Naive thymus-derived CD8-positive, alpha-beta T cell (primary cell): ENCODE measurements at places on chromosomes 16 and 17.

- no peak for DNase-seq
Observed at GRCh38 chr17:68170246-68170645, 77.6 kb upstream of the AMZ2 start.

DNA sequence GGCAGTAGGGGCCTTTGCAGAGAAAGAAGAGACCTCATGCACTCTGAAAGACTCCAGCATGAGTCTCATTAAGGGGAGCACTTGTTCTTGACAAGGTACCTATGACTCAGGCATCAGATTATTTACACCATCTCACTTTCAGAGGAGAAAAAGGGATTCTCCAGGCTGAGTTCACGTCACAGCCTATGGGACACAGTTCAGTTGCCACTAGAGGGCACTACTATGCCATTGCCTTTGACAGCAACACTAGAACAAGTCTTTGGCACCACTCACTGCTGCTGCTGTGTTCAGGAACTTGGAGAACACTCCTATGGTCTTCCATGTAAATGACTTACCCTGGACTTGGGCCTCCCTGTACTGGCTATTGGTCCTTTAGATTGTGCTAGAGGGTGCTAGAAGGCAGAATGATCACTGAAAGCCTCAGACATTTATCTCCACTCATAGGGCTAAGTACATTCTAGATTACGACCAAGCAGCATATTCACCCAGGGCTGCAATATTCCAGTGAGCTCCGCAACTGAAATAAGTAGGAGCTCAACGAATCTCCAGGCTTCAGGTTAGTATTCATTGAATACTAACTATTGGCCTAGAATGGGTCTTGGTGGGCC, 225.1 kb upstream of the CA10 start:
- DNase-seq: no peak

DNA sequence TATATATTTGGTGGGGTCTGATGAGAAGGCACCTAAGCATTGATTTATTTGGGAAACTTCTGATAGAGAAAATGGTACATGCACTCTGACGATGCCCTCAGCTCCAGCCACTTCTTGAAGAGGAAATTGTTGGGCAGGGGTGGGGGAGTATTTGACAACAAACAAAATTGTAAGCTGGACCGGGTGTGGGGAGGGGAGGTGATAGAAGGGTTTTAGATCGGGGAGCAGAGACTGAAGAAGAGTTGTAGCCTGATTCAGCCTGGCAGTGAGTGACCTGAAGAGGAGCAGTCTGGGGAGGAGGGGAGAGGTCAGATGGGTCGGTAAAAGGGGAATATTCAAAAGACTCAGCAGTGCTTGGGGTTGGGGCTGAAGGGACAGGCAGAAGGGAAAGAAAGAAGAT, 2284.7 kb downstream of the TP53TG3F start:
- DNase-seq: no peak

DNA sequence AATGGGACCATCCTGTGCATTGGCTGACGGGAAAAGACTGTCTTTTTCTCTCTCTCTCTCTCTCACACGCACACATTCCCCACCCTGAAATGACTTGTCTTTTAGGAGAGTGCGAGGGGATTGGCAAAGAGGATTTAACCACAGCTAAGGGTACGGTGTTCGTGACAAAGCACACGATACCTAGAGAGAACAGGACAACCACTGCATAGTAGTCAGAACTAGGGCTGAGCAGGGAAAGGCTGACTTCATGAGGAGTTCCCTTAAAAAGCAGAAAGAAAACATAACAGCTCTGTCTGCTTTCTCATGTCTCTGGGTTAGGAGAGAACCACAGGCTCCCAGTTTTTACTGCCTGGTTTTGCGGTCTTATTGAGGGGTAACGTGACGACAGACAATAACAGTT, 742.8 kb upstream of the SOX9 start:
- DNase-seq: no peak

GRCh38 chr17:55996826-55997225, 156.4 kb upstream of the ANKFN1 start:
- no peak for DNase-seq

DNA sequence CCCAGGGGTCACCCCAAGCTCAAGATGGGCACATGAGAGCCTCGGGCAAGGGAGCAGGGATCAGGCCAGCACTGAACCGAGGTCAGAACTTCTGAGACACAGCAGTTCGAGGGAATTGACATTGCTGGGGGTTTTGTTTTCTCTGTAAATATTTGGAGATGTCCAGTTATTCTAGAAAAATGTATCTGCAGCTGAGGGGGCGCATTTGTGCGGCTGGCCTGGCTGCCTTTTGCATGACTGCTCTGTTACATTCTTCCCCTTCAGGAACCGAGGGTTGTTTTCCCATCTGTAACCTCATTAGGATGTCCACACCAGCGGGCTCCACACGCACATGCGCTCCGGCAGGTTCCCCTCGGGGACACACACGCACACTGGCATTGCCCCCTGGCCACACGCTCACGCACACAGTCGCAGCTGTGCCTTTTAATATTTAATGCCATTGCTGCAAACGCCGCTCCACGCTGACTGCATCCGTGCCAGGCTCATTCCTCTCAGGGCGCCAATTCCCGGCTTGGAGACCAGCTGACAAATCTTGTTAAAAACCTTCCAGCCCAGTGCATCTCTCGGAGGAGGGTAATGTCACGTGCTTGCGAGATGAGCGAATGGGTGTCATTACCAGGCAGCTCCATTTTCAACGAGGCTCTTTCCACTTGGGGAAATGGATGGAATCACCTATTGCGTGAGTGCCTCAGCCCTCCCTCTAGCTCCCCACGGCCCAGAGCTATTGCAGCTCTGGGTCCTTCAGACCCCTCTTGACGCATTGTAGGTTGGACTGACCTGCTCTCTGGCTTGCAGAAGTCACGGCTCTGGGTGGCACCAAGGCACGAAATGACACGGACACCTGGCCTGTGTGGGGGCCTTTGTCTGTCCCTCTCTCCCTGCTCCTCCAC, 13.1 kb downstream of the CCR7 start:
- DNase-seq: no peak

GRCh38 chr17:17062356-17062755, 20.1 kb downstream of the MPRIP start:
- no peak for DNase-seq

GRCh38 chr17:20225162-20226115, 216.3 kb downstream of the SPECC1 start:
- DNase-seq: no peak

DNA sequence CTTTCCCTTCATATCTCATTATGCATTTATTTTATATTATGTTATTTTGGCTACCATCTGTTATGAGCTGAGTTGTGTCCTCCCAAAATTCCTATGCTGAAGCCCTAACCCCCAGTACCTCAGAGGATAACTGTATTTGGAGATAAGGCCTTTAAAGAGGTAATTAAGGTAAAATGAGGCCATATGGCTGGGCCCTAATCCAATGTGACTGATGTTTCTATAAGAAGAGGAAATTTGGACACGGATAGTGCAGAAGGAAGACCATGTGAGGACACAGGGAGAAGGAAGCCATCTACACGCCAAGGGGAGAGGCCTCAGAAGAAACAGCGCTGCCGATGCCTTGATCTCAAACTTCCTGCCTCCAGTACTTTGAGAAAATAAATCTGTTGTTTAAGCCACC, 557.7 kb upstream of the CDH5 start:
- DNase-seq: no peak

- DNase-seq: no peak
Observed at GRCh38 chr17:81082177-81083073, 47.5 kb downstream of the BAIAP2 start.

DNA sequence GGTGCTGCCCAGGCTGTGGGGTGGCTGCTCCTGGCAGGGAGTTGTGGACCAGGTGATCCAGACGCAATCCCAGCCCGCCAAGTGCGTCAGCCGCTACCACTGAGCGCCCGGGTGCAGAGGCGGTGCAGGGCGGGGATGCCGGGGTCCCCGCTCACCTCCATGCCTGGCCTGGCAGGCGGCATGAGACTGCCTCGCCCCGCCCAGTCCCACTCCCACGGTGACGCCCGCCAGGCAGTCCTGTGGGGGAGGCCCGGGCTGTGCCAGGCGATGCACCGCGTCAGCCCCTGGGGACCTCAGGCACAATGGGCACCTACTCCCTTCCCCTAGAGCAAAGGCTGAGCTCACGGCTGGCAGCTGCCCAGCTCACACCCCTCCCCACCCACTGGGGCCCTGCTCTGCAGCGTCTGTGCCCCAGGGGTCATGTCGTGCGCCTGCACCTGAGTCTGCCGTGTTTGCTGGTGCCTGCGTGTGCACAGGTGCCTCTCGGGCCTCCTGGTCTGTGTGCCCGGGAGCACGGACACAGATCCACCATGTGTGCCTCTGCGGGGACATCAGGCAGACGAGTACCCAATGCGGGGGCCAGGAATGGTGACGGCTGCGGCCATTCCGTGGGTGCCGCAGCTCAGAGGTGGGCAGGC, 5.3 kb downstream of the RPUSD1 start:
- no peak for DNase-seq

DNA sequence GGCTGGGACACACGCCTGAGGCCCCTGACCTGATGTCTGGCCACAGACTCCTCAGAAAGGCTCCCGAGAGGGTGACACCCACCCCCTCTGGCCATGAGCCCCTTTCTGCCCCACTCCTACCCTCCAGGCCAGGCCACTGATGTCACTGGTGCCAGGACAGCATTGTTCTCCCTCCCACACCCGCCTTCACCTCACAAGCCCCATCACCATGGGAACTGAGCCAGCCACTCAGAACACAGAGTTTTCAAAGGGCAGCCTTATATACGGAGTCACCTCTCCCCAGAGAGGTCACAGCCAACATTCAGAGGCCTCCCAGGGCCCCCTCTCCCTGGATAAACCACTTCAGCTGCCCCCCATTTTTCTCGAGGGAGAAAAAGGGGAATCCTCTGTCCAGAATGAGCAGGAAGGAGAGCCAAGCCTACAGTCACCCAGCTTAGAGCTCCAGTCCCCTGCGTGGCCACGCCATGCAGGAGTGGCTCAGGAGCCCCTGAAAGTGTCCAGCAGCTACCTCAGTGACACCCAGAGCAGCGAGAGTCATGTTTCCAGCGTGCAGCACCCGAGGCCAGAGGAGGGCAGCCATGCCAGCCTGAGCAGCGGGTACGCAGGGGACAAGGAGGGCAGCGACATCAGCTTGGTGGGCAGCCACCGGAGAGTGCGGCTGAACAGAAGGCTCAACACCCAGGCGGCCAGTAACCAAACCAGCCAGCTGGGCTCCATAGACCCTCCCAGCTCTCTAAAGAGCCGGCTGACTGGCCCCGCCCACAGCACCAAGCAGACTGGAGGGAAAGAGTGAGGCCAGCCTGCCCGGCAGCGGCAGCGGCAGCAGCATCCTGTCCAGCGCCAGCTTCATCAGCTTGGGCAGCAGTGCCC, at the start of gene C16orf82:
Gene C16orf82 (plus strand): TSS at position 260 of the 870 bp plus-strand sequence.
- DNase-seq: no peak

- peak; percentile 22 for DNase-seq
Observed at GRCh38 chr16:87435372-87436224, 43.5 kb downstream of the MAP1LC3B start.

DNA sequence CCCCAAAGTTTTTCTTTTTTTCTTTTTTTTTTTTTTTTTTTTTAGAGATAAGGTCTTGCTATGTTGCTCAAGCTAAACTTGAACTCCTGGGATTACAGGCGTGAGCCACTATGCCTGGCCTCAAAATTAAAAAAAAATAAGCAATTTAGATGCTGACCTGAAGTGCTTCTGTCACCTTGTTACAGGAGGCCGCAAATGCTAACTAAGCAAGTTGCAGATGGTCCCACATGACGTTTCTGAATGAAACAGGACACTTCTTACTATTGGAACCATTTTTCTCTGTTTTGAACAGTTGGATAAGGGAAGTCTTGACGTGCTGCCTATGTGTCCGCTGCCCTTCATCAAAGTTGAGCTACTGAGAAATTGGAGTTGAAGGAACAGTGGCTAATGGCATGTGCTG, 8.8 kb downstream of the ANKRD40CL start:
- DNase-seq: no peak
